GOT3 (cell line): ENCODE measurements at places on chromosomes 16 and 17.

- DNase-seq, result no peak
Observed at GRCh38 chr17:47230864-47231263, 21.7 kb downstream of the MYL4 start.

DNA sequence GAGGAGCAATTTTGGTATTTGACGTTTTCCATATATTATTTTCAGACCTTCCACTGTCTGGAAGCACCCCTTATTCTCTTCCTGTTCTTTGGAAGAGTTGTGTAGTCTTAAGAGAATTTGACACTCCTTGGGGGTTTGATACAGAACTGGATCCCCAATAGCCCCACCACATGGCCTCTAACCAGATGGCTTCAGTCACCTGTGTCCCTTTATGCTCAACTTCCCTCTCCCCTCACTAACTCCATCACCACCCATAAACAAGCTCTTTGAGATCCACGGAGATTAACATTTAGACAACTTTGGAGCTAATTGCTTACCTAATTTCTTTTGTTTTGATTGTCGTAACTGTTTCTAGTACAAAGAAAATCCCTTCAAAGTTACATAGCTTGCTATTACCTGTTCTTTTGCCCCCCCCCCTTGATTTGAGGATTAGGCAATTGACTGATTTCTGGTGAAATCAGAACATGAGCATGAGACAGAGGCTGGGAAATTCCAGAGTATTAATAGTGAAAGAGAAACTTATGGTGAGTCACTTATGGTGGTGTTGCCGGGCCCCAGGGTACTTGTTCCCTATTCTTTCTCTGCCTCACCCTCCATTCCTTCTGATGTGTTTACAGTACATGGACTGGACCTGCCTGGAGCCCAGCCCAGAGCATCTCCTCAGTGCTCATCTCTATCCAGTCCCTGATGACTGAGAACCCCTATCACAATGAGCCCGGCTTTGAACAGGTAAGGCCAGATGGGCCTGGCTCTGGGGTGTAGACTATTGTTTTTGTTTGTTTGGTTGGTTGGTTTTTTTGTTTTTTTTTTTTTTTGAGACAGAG, 7.5 kb downstream of the UBE2Z start:
- peak; percentile 11 for DNase-seq

- no peak for DNase-seq
Observed at GRCh38 chr17:40168262-40168832, 8.9 kb upstream of the RAPGEFL1 start.

GRCh38 chr16:3501783-3502400, 1.1 kb downstream of the CLUAP1 start:
- no peak for DNase-seq
